ENCODE measurements at places on chromosomes 4 and X.

GRCh38 chr4:40886931-40887763 is 137.4 kb downstream of the NSUN7 start:
- DNase-seq: no peak

- DNase-seq: no peak
These were observed 45.8 kb downstream of the ENOX2 start for GRCh38 chrX:130857207-130857606.

DNA sequence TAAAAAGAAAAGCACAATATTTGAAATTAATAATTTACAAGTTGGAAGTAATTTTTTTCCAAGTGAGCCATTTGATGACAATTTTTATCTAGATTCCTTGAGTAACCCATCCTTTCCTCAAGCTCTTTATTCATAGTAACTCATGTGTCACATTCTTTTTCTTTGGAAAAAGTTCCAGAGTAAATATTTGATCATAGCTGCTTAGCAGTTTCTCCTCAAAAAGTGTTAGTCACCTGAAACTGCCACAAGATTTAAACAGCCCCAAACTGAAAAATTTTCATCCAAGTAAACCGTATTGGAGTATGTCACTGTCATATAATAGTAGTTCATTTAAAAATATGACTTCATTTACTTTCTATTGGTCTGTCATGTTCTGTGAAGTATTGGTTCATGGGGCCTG is 94.6 kb upstream of the CASK start:
- DNase-seq: no peak

- DNase-seq: peak; percentile 84
These were observed 21.1 kb downstream of the PNMA6E start for GRCh38 chrX:153379971-153380581.

GRCh38 chr4:15914291-15914690 is 24.2 kb downstream of the FGFBP1 start:
- DNase-seq: no peak

All from adrenal gland (tissue), 19 donors.